Aorta (tissue), 5 donors: ENCODE measurements at places on chromosomes 5 and 9. TPM values are rescaled to one million over a fixed set of nuclear protein-coding genes. Genes with fewer than 3 reads are reported as not detected.

NIM1K gene
- not detected for polyA plus RNA-seq

DMGDH gene
- 0.64 TPM for polyA plus RNA-seq

AGXT2 gene
- not detected for polyA plus RNA-seq

DNA sequence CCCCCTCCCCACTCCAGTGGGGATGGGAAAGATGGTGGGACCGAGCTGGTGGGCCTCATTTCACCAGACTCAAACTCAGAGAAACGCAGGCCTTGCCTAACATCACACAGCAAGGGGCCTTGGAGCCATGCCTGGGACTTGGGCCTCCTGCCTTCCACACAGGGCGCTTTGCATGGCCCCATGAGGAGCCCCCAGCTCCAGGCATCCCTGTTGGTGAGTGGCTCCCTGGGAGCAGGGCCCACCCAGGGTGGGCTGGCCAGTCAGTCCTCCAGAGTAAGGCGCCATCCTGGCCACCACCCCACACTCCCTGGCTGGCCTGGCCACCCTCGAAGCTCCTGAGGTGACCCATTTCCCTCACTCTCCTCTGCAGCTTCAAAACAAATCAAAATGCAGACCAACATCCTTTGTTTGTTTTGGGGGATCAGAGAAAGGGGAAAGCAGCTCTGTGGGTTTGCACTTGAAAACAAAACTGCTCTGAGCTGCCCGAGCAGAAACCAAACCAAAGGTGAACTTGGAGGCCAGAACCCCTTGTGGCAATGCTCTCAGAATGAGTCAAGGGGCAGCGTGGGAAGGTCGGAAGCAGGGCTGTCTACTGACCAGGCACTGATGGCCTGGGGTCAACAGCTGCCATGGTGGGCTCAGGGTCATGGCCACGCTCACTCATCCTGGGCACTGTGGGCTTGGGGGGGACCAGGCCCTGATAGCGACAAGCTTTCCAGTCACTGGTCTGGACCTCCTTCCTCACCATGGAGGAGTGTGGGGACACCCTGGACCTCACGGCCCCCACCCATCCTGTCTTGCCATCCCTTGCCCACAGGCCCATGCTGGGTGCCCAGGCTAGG, 37.0 kb upstream of the VDAC1 start:
- no peak for DNase-seq

GRCh38 chr5:163436515-163436914, 880 bp upstream of the CCNG1 start:
- no peak for DNase-seq

DNA sequence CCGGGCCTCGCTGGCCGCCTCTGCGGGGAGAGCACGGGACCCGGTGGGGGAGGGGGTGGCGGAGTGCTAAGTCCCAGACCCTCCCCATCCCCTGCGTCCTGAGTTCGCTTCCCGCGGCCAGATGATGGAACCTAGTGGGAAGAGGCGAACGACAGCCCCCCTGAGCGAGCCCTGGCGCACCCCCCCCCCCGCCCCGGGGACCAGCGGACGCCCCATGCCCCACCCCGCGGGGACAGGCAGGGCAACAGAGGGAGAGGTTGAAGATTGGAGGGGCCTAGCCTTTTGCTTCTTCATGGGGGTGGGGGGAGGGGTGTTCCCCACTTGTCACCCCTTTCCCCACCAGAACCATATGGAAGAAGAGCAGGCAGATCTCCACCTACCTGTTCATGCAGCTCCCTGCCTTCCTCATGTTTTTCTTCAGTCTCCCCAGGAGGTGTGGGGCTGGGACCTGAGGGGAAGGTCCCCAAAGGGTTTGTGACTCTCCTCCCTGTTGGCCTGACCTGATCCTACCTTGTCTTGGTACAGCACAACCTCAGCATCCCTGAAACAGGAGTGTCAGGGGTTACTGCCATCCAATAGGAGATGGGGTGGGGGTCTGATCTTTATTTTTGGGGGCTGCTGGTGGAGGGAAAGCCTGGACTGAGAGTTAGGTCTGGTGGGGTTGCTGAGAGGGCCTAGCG, 485 bp downstream of the FAM53C start:
- no peak for DNase-seq

DNA sequence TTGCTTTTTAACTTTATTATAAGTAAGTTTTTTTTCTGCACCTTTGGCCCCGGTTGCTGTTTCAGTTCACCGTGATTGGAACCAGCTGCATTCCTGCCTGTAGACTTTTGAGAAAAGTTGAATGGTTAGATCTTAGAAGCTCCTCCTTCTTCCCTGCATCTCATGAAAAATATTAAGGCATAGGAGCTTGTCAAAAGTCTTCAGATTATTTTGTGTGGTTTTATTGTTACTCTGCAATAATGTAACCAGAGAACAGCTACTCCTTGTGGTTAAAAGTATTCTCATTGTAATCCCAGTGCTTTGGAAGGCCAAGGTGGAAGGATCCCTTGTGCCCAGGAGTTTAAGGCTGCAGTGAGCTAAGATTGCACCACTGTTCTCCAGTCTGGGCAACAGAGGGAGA, 3.3 kb upstream of the SLC2A8 start:
- no peak for DNase-seq

DNA sequence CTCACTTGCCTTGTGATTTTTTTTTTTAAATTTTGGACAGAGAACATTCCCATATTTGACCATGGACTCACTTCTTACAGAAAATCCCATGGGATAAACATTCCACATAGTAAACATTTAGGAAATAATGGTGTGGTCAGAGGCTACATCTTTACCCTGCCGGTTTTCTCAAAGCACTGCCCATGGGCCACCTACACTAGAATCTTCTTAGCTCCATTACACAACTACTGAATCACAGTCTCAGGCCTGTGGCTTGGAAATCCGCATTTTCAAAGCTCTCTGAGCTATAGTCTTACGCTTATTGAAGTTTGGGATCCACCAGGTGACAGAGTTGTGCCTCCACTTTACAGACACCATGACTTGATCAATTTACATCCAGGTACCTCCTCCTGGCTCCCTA, 39.4 kb downstream of the ALG2 start:
- DNase-seq, result no peak

DNA sequence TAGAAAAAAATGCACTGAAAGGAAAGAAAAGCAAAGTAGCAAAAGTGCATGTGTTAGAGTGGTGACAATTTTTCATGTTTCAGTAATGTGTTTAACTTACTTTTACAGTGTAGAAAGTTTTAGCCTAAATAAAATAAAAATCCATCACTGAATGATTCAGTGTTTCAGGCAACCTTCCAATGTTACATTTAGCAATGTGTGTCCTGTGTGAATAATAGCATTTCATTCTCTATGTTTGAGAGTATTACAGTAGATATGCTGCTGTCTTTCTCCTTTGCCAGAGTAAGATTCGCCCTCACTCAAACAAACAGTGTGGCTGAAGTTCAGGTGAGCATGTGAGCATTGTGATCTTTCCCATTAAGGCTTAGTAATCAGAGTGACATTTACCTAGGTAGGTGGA, 171.1 kb downstream of the TARS1 start:
- no peak for DNase-seq

- no peak for DNase-seq
Measured at GRCh38 chr5:90968319-90968718, 409.7 kb downstream of the ADGRV1 start.

DNA sequence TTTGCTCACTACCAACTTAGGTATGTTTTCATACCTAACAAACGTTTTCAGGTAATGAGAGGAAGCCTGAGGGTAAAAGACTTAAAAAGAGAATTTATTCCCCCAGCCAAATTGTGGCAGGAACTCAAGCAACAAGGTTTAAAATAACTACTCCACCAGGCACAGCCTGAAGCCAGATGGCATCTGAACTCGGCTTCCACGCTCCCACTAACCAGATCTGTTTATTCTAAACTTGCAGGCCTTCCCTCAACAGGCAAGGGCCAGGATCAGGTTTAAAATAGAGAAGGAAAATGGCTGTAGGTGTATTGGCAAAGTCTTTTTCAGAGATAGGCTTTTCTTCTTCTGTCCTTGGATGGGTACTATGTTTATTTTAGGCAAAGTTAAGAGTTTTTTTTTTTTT, 89.4 kb downstream of the OTULIN start:
- DNase-seq, result no peak

DNA sequence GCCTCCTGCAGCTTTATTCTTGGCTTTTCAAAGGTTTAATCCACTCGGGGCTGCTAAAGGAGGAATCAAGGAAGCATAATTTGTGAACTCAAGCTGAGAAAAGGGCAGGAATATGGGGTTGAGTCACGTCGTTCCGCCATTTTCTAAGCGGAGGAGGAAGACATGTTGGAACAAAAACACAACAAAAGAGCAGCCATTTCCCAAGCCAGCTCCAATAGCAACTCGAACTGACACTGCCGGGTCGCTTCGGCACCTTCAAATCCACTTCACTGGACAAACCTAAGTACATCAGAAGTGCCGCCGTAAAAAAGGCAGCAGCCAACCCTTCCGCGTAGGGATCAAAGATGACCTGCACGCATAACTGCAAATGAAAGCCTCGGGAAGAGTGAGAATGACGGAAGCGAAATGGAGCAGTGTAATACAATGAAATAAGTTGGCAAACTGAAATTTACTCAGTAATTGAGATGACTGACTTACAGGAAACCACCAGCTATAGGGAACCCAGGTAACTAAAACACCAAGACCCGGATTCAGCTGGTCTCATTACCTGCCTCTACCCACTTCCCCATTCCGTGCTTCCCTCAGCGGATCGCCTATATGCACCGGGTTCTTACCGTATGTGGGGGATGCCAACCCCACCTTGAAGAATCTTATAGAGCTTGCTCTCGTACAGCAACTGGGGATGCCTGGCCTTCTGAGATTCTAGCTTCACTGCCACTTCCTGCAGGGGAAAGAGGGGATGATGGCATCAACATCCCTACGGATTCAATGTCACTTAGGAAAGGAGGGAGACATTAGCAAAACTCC, 1.6 kb downstream of the CSNK1A1 start:
- DNase-seq, result no peak

DNA sequence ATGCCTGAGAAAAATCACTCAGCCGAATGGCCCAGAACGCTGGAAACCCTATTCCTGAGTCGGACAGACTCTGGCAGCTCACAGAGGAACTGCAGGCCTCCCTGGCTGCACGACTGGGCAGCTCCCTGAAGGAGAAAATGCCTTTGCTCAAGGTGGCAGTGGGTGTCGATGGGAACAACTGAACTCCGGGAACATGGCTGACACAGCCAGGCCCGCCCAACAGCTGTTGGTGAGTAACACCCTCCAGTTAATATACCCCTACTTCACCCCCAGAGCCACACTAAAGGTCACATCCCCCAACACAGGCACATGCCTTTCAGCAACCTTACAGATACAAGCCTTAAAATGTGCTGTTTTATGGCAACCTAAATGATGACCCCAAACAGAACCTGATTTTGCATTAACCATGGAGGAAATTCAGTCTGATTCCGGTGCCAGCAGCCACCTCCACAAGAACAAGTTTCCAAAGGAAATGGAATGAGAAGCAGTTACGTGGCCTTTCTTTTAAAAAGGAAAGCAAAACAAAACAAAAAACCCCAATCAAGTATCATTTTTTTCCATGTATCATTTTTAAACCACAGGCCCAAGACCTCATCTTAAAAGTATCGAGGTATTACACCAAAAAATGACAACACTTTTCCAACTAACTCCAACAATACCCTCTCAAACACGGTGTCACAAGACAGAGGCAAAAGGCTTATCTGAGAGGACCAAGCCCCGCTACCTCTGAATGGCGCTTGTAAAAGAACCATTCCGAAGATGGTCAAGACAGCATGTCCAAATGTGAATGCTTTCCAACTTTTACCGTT, 3.1 kb downstream of the KLF9 start:
- DNase-seq, result peak; percentile 73

GRCh38 chr9:26744191-26744965, 148.2 kb downstream of the CAAP1 start:
- no peak for DNase-seq

DNA sequence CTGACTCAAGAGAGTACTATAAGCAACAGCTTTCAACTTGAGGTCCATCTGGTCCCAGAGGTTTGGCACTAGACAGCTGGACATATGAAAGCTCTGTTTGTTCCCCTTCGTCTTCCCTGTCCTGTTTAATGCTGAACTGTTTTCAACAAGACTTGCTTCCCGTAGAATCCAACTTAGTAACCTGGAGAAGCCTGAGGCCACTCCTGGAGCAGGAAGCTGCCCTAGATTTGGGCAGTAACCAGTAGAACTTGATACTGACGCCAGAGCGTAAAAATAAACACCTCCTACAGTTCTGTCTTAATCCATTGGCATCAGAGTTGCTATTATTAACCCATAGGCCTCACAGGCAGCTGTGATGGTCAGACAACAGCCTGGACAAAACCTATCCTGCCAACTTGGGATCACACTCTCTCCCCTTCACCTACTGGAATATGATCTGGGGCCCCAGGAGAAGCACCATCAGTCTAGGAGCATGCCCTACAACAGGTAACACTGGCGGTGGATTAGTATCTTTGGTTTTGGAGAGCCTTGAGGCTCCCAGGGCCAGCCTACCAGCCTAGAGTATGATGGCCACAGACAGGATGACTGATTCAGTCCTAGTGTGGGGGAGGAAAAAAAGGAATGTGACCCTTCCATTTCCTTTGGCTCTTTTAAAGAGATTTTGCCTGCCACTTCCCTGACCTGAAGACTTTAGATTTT, 29.2 kb downstream of the RUSC2 start:
- no peak for DNase-seq

GRCh38 chr5:81080809-81081460, 120.8 kb downstream of the RASGRF2 start:
- DNase-seq, result no peak

DNA sequence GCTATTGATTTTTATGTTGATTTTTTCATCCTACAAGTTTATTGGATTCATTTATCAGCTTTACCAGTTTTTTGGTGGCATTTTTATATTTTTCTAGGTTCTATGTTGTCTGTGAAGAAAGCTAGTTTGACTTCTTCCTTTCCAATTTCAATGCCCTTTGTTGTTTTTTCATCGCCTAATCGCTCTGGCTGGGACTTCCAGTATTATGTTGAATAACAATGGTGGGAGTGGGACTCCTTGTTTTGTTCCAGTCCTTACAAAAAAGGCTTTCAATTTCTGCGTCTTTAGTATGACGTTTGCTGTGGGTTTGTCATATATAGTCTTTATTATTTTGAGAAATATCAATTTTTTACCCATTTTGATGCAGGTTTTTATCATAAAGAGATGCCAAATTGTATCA, 175.6 kb upstream of the CCNH start:
- no peak for DNase-seq

GRCh38 chr9:12922224-12922866, 147.5 kb downstream of the LURAP1L start:
- no peak for DNase-seq

DNA sequence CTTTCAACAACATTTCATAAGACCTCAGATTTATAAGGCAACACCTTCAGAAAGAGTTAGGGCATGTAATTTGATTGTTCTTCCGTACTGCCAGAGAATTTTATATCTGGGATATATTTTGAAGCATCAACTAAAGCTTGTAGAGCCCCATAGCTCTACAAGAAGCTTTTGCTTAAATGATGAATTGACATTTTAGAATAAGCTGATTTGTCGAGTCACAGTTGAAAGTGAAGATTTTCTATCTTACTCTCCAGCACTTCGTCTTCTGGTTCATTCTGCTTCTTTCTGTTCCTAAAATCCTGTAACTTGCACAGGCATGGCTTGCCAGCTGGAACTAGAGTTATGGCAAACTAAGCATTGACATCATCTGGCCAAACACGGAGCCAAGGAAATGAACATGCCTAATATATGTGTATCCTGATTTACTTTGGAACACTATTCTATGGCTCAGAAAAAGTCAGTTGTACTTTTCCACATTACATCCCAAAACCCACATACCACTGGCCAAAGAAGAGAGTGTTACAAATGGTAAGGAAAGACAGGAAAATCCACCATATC, 68.6 kb upstream of the MAST4 start:
- DNase-seq, result no peak
